G401 (cell line): ENCODE measurements at places on chromosomes 3 and 15. TPM values are rescaled to one million over a fixed set of nuclear protein-coding genes. Genes with fewer than 3 reads are reported as not detected.

SLC28A1 gene
- total RNA-seq: not detected in 2 replicates

DNA sequence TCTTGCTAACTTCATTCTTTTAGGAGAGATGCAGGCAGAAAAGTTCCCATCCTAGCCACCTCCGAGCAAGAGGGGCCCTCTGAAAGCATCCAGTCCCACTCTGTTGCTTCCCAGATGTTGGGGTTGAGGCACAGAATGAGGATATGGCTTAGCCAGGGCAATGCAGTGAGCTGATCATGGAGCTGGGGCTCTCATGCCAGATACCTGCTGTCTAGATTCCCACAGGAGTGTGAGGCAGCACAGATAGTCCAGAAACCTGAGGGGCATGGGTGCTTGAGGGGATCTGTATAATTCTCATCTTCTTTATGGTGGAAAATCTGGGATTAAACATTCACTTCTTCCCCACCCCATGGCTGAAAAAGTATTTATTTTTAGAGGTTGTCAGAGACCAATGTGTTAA is 1.2 kb downstream of the SLC22A13 start:
- DNase-seq: no peak

DNA sequence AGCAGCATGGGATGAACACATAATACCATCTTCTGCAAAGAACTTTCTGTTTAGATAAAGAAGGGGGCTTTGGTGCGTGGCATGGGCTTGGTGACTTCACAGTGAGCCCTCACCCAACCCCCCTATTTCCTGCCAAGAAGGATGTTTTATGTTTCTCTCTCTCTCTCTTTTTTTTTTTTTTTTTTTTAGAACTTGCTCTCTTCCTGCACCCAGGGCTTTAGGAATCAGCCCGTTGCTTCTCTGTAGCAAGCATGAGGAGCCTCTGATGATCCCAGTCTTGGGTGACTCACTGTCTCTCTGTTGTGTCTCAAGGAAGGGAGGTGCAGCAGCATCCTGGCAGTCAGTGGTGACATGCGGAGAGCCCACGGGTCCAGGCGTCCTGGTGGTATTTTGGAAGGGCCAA is 49.1 kb downstream of the CCK start:
- DNase-seq: no peak

TUSC2 gene
- total RNA-seq: 45.0 and 45.4 TPM in 2 replicates

CCDC191 gene
- total RNA-seq: 0.49 and 0.54 TPM in 2 replicates

DNA sequence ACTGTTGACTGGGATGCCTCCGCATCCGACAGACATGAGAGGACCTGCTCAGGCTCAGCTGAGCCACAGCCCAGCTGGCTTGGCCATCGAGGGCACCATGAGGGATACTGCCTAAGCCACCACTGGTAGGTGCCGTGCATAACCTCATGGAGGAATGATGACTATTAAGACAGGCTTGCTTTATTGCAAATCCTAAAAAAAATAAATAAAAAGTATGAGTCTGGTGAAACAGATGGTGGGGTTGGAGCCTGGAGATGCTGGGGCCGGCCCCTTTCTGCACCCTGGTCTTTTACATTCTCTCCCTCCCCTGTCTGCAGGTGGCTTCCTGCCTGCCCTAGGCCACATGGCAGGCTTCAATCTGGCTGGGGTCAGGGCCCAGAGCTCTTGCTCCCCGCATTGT is 24.0 kb upstream of the RAD18 start:
- DNase-seq: peak; percentile 73

GRCh38 chr3:188170461-188171459 is 16.8 kb downstream of the LPP start:
- DNase-seq: no peak

WDR48 gene
- 21.2 and 27.1 TPM in 2 replicates for total RNA-seq

- DNase-seq: no peak
Observed at GRCh38 chr3:117355566-117355965, 646.0 kb downstream of the TUSC7 start.

DNA sequence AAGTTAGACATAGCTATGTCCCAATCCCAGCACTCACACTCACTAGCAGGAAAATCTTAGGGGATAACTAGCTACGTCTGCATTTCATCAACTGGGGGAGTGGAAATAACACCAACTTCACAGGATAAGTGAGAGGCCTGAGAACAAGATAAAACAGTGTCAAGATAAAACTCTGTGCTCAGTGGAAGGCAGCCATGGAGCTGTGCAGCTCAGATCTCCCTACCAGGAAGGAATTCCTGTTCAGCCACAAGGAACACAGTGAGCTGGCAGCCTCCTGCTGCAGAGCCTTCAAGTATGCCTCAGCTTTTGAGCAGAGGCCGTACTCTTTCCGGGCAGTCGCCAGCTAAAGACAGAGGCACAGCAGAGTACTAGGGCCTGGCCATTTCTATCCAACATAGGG is 115.8 kb upstream of the TOPAZ1 start:
- DNase-seq: no peak

DNA sequence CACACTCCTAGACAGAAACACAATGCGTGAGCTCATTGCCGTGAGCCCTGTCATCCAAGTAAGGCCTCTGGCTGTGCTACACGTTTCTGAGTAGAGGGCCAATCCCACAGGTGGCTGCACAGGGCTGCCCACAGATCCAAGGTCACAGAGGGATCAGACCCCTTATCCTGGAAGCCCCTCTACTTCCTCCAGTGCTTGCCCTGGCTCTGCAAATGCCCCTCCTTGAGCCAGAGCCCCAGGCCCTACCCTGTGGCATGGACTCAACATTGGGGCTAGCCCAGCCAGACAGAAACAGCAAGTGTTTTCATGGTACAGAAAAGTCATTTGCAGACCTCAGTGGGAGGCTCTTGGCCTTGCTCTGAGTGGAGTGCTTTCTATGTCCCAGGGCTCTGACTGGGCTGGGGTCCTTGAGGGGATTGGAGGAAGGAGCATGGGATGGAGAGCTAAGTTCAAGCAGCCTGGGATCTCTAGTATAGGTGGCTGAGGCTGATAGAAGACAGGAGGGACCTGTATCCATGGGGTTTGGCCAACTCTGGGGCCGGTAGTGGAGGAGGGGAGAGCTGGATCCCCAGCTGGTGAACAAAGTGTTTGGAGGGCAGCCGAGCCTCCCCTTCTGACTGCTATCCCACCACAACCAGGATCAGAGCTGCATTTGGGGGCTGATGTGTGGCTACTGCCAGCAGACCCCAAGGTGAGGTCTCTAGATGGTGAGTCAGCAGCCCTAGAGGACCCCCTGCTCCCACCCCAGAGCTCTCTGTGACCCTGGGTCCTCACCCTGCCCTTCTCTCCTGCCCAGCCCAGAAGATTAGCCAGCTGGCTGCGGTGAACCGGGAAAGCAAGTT is 38.7 kb downstream of the GOLGA6A start:
- DNase-seq: no peak

GRCh38 chr3:94137377-94137776 is 74.5 kb downstream of the NSUN3 start:
- no peak for DNase-seq

AMOTL2 gene
- 177 and 190 TPM in 2 replicates for total RNA-seq

DNA sequence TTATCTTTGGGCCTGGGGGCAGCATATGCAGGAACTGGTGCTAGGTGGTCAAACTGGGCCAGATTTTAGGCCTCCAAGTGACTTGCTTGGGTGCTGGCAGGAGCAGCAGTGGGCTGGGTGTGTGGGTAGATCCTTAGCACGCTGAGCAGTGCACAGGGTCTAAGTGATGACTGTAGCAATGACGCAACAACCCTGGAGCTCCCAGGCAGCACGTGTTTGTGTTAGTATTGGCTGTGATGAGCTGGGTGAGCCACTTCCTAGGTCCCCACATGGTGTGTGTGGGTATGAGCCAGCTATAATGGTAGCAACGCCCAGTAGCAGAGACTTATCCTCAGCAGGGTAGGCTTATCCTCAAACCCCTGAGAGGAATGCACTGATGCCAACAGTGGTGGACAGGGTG is 570.6 kb upstream of the ROBO1 start:
- no peak for DNase-seq

LSMEM2 gene
- total RNA-seq: 1.6 TPM in 1 of 2 replicates, not detected in the other

PFKFB4 gene
- total RNA-seq: 9.7 and 18.8 TPM in 2 replicates

THRB gene
- not detected in 2 replicates for total RNA-seq

GRCh38 chr3:103403191-103403590 is 968.4 kb downstream of the ZPLD1 start:
- DNase-seq: no peak

GRCh38 chr15:80574590-80574989 is 120.5 kb upstream of the ABHD17C start:
- no peak for DNase-seq

DNA sequence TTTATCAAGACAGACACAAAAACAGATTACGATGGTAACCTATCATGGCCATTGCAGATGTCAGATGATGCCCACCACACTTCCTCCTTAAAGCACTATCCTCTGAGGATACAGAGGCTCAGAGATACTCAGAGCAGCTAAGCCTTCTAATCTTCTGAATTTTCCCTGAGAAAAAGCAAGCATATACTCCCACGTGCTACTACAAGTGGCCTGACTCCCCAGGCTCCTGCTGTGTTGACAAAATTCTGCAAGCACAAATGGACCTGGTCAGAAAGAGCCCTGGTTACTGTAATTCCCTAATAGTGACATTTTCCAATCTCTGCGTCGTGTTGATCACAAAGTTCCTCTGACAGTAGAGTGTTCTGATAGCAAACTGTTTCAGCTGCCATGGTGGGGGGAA is 207.1 kb downstream of the KCNMB2 start:
- DNase-seq: no peak
